Right atrium auricular region (tissue), 2 donors: ENCODE measurements at places on chromosomes 7 and 10.

GRCh38 chr7:39589323-39590111 lies 23.3 kb downstream of the YAE1 start:
- no peak for DNase-seq

GRCh38 chr7:79453558-79454360 lies at the start of gene MAGI2:
Gene MAGI2 (minus strand): TSS chr7:79453667. CDS start chr7:79453320, 347 bp downstream.
- DNase-seq: peak; percentile 84

GRCh38 chr10:52623761-52624160 lies 148.8 kb downstream of the MBL2 start:
- DNase-seq: no peak

DNA sequence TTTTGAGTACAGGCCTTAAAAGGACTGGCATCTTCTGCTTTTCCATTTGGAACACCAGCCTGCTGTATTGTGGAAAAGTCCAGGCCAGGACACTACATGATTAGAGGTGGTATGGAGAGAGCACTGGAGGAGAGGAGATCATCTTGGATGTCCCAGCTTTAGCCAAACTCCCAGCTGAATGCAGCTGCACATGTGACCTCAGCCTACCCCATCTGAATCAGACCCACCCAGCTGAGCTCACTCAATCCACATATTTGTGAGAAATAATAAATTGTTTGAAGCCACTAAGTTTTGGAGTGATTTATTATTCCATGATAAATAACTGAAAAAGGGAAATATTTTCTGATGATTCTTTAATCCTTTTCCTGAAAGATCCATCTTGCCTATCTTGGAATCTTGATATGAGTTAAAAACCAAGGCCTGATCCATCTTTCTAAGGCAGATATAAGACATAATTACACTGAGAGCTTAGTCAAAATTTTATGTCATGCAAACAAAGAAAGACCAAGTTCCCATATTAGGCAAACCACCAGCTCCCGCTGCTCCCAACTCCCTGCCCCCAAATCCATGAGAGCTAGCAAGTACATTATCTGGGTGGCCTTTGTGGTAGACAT lies 55.1 kb upstream of the TRIL start:
- DNase-seq: no peak

DNA sequence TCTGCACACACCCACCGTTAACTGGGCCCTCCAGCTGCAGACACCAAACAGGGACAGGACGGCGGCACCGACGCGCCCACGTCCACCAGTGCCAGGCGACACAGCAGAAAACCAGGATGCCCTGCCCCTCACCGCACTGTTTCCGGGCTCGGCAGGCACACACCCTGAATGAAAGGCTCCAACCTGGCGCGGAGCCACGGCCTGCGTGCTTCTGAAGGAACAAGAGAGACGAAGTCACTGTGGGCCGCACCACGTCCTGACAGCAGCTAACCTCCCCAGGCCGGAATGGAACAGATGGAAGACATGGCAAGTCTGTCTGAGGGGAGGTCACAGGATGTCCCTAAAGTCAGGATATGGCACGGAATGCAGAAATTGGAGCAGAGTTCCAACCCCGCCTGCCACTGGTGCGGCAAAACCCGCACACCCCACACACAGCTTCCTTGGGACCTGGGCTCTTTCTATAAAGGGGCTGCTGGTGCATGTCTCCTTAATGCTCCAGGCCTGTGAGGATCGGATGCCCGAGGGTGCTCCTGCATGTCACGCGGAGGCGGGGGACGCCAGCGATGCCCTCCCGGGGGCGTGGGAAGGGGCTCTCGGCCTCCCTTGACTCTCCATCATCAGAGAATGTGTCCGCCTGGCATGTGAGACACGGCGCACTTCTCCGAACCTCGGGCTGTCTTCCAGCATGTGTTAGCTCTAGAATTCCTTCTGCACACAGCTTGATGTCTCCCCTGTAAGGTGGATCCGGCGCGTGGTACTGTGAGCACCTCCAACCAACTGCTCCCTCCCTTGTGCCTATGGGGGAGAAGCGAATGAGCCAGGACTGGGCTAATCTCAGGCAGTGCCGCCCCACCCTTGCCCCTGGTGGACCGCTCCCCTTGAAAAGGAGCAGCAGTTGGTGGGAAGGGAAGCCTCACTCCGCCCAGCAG lies 3.9 kb upstream of the GPER1 start:
- no peak for DNase-seq

DNA sequence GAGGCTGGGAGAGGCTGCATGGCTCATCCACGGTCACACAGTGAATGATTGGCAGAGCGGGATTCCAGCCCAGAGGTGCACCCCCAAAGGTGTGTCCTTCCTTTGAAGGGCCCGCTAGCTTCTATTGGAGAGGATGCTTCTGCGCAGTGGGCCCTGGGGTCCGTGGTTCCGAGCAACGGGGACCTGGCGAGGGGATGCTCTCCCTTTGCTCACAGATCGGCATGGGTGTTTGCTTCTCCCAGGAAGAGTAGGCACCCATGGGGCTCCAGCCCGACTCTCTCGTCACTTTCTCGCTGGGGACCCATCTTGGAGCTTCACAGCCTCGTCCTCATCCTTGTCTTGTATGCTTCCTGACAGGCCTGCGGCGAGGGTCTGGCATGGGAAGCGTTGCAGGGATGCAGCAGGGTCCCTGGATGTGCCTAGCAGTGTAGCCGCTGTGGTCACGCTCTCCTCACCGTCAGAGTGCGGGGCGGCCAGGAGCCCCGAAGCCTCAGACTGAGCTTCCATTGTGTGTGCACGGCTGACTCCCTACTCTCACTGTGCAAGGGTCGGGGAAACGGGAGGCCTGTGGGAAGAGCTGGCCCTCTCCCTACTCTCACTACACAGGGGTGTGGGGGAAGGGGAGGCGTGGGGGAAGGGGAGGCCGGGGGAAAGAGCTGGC lies 538.5 kb upstream of the FOXK1 start:
- no peak for DNase-seq

GRCh38 chr7:94971051-94971867 lies 63.9 kb downstream of the PPP1R9A start:
- no peak for DNase-seq

- no peak for DNase-seq
Measured at GRCh38 chr10:102721954-102722353, 7.5 kb downstream of the SFXN2 start.

- DNase-seq: no peak
Measured at GRCh38 chr10:101920546-101920945, 76.9 kb upstream of the KCNIP2 start.

- DNase-seq: no peak
Measured at GRCh38 chr10:77939561-77940001, 13.0 kb upstream of the DLG5 start.

DNA sequence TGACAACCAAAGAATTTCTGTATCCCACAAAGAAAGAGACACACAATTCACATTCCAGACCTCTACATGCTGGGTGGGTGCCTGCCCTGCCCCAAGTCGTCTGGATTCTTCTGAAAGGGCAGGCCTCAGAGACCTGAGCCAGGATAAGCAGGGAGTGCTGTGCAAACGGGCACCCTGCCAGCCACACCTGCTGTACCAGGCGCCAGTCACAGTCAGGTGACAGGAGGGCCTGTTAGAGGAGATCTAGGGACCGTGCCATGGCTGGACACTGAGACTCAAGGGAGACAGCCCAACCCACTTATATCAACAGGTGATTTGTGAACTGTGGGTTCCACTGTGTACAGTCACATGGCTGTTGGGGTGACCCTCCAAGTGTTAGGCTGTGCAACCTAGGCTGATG lies 103.1 kb upstream of the AFAP1L2 start:
- DNase-seq: peak; percentile 65
